ENCODE measurements at places on chromosomes 12 and 14.

GRCh38 chr14:104549536-104550339 is 29.8 kb upstream of the C14orf180 start:
- DNase-seq, result no peak

GRCh38 chr14:64190974-64191502 is 103.1 kb downstream of the ESR2 start:
- DNase-seq, result peak; percentile 63

DNA sequence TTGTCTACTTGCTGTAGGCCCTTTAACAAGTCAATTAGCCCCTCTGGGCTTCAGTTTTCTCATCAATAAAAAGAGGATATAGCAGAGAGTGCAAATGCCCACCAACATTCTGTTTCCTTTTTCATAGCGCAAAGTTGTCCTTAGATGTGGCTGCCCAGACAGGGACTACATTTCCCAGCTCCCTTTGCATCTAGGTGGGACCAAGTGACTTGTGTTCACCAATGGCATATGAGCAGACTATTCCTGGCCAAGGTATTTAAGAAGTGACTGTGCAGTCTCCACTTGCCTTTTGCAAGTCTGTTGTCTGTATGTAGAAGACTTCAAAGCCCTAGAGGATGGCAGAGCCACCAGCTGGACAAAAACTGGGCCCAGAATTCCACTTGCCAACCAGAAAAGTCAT is 59.7 kb downstream of the DAO start:
- no peak for DNase-seq

- DNase-seq, result no peak
These were observed 54.3 kb upstream of the FRMD6 start for GRCh38 chr14:51597261-51598001.

DNA sequence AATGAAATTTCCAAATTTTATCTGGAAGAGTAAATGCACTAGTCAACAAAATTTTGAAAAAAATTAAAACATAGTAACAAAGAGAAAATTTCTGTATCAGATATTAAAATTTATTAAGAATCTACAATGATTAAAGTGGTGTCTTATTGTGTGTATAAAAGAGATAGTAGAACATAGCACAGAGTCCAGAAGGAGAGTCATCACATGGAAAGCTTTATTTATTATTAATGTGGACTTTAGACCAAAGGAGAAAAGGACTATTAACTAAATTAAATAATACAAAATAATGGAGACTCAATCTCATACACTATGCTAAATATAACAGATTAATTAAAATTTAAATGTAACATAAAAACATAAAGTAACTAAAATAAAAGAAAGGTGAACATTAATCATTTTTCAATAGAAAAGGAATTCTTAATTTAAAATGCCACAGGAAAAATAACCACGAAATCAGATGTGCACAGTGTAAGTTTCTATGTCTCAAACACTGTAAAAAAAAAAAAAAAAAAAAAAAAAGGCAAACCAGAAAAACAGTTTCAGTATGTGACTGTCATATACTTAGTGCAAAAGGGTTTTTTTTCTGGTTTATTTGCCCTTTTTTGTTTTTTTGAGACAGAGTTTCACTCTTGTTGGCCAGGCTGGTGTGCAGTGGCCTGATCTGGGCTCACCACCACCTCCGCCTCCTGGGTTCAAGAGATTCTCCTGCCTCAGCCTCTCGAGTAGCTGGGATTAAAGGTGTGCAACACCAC is 95.4 kb downstream of the MYF5 start:
- no peak for DNase-seq

DNA sequence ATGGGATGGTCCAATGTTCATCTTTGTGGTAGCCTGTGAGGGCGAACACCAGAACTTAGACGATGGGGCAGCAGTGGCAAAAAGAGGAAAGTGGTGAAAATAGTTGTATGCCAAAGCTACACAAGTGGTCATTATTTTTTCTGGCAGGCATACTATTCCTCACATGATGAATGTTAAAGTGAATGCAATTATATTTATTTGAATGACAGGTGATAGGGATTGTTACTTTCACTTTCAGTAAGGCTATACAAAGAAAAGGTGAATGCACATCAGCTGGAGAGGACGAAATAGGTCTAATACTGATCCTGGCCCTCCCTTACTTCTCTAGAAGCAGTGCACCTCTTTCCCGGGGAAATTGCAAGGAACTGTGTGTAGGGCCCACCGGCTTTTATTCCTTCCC is 470.1 kb downstream of the TMTC2 start:
- no peak for DNase-seq

DNA sequence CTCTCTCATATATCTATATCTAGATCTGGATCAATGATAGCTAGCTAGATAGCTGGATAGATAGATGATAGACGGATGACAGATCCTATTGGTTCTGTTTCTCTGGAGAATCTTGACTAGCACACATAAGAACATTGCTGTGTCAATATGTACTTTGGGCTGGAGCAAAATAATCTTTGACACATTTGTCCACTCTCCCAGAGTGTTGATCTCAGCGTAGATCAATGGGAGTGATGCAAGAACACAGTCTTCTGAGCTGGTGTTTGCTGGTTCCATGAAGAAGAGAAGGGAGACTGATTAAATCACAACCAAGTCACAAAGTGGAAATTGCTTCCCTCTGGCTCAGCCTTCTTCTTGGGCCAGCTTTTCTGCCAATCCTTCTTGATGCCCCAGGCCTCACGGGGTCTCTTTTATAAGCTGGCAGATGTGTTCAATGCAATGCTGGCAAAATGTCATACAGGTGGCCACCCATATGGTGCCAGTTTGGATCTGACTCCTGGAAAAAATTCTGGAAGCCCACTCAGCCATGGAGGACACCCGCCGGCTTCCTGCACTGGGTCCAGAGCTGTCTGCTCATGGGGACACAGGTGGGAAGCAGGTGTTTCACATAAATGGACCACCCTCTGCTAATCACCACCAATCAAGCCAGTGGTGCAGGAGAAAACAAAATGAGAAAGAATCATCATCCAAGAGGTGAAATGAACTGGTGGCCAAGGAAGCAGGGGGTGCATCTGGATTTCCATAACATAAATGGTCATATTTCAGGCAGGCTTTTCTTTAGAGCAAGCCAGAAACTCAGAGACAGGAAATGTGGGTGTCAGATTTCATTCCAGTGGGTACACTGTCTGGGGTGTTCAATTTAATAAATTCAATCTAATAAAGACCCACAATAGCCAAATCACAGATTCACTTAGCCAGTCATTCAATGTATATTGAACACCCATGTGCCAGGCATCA is 310.3 kb downstream of the DPF3 start:
- DNase-seq, result peak; percentile 82

DNA sequence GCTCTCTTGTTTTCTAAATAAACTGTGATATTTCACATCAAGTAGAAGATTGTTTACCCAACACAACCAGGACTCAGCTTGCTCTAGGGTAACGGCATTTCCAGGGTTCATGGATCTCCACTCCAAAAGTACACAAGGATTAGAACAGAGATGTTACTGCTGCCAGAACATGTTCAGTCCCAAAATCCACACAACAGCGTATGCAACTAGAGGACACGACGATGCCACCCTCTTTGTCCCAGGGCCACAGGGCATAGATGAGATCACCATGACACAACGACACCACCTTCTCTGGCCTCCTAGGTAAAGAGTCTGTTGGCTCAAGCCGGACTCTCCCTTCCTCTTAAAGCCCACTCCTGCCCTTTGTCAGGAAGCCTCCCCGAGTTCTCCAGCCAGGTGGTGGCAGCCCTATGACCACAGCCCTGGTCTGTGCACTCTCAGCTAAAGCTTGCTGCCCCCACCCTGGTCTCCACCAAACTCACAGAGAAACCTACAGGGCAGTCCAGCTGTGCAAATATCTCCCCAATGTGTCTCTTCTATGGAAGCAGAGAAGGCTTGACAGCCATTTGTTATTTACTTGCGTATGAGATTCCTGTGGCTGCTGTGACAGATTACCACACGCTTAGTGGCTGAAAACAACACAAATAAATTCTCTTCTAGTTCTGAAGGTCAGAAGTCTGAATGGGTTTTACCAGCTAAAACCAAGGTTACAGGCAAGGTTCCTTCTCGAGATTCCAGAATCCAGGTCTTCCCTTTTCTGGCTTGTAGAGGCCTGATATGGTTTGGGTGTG is 10.3 kb downstream of the CLMN start:
- no peak for DNase-seq

DNA sequence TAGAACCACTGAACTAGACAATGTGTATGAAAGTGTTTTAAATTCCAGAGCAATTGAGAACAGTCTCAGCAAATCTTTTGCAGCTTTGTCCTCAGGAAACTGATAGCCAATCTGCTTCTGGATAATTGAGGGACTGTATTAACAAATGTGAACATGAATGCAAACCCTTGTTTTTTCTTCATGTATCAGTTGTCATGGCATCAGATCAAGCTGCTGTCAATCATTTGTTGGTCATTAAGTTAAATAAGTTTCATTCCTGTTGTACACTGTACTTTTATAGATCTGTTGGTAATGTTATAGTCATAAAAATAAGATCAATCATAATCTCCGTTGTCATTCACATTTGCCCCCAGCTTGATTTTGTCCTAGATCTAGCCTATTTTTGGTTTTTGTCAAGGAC is 65.5 kb upstream of the RFX4 start:
- no peak for DNase-seq

DNA sequence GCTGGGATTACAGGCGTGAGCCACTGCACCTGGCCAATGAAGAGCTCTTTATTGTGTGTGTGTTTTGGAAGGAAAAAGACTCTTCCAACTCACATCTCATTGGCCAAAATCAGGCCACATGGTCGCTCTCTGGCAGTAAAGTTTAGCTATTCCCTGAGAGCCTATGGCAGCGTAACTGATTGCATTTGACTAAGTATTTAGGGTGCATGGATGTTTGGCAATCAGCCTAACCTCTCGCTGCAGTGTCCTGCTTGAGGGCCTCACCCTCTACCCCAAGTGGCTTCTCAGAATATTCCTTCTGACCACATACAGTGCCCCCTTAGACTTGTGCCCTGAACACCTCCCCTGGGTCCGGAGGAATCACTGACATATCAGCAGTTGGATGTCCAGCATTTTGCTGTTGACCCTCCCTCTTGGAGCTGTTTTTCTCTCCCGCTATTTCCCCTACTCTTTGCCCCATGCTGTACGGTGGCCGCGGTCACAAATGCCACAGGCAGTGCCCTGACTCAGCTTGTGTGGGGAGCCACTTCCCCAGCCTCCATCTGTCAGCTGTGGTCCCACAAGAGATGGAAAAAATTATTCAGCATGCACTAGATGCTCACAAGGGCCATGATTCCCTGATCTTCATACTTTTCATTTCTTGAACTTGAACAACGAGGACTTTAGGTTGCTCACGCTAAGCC is 9.5 kb downstream of the PHETA1 start:
- DNase-seq, result no peak

DNA sequence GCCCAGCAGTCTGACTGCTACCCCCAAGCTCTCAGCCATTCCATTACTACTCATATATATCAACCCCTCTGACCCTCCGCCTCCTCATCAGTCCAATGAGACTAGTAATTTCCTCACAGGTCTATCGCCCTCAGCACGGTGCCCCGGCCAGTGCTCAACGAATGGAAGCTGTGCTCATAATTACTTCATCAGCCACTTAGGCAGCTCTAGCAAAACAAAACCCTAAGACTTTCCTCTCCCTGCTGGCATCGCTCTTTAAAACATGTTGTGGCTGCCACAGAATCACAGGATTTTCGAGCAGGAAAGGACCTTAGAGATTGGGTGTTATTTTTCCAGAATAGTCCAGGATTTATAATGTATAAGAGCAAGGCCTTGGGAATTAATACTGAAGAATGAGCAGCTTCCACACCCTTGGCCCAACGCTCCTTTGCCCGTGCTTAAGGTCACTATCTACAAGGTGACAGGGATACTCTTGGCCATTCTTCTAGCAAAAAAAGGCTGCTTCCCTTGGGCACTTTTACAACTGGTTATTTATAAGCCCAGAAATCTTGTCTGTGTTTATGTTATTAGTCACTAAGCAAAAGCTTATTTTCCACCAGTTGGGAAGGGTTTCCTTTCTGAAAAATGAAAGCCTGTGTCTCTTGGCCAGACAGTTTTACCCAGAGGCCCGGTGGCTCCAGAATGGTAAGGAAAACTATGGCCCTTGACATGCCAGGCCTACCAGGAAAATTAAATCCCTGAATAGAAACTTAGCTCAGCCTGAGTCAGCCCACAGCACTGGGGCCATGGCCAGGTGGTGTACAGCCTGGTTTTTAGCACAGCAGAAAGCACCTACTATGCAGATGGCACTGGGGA is 47.9 kb downstream of the NUAK1 start:
- no peak for DNase-seq

- DNase-seq, result peak; percentile 85
These were observed 25.0 kb downstream of the GPRC5A start for GRCh38 chr12:12916135-12916944.

DNA sequence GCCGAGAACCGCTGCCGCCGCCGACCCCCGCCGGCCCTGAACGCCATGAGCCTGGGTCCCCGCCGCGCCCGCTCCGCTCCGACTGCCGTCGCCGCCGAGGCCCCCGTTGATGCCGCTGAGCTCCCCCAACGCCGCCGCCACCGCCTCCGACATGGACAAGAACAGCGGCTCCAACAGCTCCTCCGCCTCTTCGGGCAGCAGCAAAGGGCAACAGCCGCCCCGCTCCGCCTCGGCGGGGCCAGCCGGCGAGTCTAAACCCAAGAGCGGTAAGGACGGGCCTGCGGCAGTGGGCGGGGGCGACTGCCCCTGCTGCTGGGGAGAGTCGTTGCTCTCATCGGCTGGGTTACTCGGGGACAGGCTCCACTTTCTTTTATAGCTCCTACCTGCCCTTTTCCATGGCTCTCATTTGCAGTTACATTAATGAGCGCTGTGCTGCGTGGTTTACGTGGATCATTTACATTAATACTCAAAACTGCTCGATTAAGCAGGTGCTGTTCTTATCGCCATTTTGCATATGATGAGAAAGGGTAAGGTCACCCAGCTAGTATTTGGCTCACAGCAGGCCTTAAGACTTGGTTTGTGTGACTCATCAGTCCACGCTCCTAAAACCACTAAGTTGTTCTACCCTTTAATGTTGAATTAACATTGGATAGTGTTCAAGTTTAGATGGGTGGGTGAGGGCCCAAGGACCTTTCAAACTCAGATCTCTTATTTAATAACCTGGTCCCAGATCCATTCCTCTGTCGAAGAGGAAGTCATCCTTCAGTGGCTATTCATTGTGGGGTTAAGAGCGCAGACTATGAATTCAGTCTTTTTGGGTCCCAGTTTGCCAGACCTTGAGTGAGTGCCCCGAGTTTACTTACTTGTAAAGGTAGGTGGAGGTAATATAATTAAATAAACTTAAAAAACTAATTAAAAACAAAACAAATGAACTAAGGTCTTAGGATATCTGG is 823 bp downstream of the RNF10 start:
- peak; percentile 6 for DNase-seq

DNA sequence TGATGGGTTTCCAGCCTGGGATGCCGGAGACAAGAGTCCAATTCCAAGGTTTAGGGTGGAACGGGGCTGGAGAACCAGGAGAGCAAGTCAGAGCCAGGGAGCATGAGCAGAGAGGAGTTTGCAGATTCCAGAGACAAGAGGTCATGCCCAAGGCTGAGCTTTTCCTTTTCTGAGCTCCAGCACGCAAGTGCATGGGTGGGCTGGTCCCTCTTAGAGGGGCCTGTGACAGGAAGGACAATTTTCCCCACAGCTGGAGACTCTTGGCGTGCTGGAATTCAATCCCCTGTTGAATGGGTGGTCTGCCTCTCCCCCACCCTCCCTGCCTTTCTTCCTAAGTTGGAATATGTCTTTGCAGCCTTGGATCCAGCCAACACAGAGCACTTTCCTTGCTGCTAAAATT is 431.9 kb downstream of the BCL11B start:
- no peak for DNase-seq
